ENCODE measurements at places on chromosomes 5 and 9.

GRCh38 chr5:140292212-140293036, 10.5 kb downstream of the PFDN1 start:
- DNase-seq: no peak

DNA sequence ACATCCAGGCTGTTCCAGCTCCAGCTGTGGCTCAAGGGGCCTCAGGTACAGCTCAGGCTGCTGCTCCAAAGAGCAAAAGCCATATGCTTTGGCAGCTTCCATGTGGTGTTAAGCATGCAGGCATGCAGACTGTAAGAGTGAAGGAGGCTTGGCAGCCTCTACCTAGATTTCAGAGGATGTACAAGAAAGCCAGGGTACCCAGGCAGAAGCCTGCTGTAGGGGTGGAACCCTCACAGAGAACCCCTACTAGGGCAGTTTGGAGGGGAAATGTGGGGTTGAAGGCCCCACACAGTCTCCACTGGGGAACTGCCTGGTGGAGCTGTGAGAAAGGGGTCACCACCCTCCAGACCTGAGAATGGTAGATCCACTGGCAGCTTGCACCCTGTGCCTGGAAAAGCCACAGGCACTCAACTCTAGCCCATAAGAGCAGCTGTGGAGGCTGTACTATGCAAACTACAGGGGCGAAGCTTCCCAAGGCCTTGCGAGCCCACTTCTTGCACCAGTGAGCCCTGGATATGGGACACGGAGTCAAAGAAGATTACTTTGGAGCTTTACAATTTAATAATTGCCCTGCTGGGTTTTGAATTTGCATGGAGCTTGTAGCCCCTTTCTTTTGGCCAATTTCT, 14.3 kb upstream of the SLC22A5 start:
- no peak for DNase-seq

DNA sequence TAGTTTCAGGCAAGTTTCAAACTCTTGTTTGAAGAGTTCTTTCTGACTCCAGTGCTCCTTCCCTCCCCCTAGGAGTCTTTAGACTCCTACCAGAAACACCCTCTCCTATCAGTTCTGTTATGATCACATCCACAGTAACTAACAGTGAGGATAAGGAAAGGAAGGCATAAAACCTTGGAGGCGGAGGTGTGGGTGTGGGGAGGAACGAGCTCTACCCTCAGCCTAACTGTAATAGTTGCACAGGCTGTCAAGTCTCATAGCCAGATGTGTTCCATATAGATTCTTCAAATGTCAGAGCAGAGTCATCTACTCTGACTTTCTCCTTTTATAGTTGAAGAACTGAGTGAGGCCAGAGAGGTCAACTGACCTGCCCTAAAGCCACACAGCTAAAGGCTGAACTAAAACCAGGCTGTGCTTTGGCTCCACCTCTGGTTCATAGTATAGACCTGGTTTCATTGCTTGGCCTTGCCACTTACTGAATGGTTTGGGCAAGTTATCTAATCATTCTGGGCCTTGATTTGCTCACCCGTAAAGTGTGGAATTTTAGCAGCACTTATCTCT, 34.4 kb upstream of the PIK3R1 start:
- DNase-seq: no peak

DNA sequence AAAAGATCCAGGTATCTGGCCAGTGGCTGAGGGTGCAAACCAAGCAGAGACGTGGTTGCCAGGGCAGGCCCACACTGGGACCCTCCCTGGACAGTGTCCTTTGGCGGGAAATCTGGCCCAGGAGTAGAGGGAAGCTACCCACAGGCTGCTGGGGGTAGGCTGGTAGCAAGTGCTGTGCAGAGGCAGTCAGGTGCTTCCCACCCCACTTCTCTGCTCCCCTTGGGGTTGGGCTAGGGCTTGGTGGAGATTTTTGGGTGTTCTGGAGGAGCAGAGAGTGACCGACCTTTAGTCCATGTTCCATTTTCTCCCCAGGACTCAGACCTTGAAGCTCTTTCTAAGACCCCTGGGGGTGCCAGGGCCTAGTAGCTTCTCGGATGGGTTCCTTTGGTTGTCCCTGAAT, 5.6 kb downstream of the PRDM12 start:
- no peak for DNase-seq

DNA sequence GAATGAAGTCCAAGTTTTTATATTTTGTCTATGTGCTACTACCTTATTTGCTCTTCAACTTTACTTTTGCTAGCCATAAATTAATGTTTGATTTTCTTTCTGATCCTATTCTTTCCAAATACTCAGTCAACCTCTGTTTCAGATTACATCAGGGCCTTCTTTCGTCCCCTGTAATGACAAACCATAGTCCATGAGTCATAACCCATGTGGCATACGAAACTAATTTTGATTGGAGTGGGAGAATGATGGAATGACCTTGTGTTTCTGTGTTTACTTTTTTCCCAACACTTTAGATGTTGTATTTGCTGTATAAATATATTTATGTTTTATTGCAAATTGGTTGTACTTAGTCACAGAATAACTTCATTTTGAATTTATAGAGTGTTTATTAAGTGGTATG, 1043.1 kb downstream of the DTWD2 start:
- DNase-seq: no peak

GRCh38 chr9:38157711-38158110, 88.7 kb upstream of the SHB start:
- no peak for DNase-seq

GRCh38 chr5:157159209-157159751, 6.8 kb downstream of the GARIN3 start:
- no peak for DNase-seq

All from SW 1271 (cell line).